ENCODE measurements at places on chromosomes 3 and 15.

DNA sequence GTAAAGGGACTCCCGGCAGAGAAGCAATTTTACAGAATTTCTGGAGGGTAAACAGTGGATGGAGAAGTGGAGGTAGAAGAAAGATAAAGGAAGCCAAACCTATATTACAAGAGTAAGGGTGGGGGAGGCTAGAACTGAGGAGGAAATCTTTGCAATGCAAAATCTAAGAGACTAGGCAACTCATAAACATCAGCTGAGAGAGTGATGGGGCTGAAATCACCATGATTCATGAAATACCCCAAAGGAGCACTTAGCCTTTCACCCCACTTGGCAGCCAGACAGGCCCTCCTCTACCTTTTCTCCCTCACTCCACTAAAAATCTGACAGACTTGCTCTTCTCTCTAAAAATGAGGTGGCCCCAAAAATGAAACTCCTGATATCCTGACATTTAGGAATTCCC is 19.5 kb upstream of the ZBTB38 start:
- no peak for DNase-seq

DNA sequence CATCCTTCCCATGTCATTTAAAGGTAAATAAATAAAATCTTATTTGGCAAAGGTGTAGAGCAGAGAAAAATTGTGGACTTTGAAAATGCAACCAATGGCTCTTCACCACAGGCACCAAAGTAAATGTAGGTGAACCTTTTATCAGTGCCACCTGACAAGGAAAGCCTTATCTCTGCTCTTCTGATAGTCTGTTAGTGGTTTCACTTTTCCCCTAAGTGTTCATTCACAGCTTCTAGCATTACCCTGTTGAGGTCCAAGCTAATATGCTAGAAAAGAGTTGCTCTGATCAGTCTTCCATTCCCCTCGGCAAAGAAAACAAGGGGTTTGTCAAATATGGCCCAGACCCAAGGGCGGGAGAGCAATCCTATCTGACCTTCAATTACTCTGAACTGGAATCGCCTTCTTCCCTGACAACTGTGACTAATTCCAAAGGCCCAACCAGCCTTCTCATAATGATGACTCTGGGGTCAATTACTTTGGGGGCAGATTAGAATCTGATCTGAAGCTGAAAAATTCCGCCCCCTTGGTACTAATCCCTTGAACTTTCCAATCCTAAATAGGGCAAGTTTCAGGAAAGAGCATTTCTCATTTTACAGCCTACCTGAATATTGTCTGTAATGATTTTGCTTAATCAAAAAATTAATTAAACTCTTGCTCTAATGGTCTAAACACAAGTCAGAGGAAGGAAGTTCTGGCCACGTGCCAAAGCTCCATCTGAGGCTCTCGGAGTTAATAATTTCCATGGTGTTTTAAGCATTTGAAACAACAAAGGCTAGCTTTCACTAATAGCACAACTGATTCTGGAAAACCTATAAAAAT is 52.4 kb downstream of the SETMAR start:
- DNase-seq = no peak

- DNase-seq = no peak
Measured at GRCh38 chr15:101126618-101127505, 125.0 kb downstream of the CHSY1 start.

- DNase-seq = no peak
Measured at GRCh38 chr3:58009749-58010535, 1.7 kb downstream of the FLNB start.

GRCh38 chr3:196631682-196632045 is 7.8 kb upstream of the NRROS start:
- no peak for DNase-seq

GRCh38 chr3:33173103-33173502 is 45.5 kb downstream of the SUSD5 start:
- DNase-seq = no peak

GRCh38 chr15:95016511-95017229 is 785.3 kb downstream of the MCTP2 start:
- no peak for DNase-seq

DNA sequence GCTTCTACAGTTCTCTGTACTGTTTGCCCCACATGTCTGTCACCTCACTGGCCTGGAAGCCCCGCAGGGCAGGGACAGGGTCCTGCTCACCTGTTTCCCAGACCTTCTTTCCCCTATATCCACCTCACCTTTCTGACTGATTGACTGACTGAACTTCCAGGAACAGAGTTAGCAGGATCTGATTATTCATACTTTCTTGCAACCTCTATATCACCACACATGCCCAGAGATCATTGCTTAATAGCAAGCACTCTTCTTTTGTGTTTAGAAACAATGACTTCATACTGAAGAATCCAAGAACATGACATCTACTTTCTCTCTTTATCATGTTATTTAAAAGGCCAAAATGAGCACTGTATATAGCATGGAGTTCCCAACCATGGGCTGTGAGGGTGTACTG is 18.0 kb upstream of the CLEC3B start:
- no peak for DNase-seq

GRCh38 chr3:37502621-37503020 is 328.2 kb upstream of the LRRFIP2 start:
- no peak for DNase-seq

- DNase-seq = no peak
Measured at GRCh38 chr3:134754768-134755559, 40.1 kb upstream of the EPHB1 start.

- DNase-seq = no peak
Measured at GRCh38 chr3:69669070-69669469, 70.2 kb upstream of the MITF start.

DNA sequence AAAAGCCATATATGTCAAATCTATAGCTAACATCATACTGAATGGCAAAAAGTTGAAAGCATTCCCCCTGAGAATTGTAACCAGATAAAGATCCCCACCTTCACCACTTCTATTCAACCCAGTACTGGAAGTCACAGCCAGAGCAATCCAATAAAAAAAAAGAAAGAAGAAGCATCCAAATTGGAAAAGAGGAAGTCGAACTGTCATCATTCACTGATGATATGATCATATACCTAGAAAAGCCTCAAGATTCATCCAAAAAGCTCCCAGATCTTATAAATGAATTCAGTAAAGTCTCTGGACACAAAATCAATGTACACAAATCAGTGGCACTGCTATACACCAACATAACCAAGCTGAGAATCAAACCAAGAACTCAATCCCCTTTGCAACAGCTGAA is 97.4 kb downstream of the CBLB start:
- DNase-seq = no peak

GRCh38 chr15:44186705-44187104 is 8.4 kb downstream of the FRMD5 start:
- DNase-seq = no peak

DNA sequence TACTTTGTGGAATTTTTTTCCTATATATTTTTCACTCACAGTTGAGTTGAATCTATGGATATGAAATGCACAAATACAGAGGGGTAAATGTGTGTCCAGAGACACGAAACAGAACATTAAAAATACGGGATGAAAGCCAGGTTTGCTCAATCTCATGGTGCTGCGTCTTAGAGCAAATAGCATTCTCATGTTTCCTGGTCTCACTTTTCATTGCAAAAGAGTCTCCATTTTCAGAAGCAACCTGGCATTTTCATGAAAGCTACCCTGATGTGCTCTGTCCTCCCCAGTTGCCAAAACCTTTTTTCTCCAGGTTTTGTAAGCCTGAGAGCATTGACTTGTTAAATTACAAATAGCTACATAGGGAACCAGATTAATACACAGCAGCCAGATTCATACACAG is 49.5 kb upstream of the MBNL1 start:
- DNase-seq = no peak

GRCh38 chr15:101167753-101168462 is 83.9 kb downstream of the CHSY1 start:
- DNase-seq = peak; percentile 30

GRCh38 chr3:149055575-149055974 is 30.8 kb downstream of the HLTF start:
- DNase-seq = no peak

DNA sequence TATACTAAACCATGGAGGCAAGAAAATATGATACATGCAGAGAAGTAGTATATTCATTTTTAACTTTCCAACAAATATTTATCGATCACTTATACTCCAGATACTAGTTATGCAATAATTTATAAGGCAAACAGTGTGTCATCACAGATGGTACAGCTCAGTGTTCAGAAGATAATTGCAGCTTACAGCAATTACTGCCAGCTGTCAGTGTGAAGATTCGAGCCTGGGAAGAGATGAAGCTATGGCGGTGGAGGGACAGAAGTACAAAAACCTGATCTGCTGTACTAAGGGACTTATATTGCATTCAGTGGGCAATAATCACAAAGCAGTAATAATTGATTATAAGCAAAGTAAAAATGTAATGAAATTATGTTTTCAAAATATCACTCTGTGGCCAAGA is 170.6 kb upstream of the EPHA3 start:
- no peak for DNase-seq

- no peak for DNase-seq
Measured at GRCh38 chr15:48469681-48470080, 138.5 kb downstream of the DUT start.

GRCh38 chr3:128881576-128881975 is 2.2 kb downstream of the ACAD9 start:
- no peak for DNase-seq

DNA sequence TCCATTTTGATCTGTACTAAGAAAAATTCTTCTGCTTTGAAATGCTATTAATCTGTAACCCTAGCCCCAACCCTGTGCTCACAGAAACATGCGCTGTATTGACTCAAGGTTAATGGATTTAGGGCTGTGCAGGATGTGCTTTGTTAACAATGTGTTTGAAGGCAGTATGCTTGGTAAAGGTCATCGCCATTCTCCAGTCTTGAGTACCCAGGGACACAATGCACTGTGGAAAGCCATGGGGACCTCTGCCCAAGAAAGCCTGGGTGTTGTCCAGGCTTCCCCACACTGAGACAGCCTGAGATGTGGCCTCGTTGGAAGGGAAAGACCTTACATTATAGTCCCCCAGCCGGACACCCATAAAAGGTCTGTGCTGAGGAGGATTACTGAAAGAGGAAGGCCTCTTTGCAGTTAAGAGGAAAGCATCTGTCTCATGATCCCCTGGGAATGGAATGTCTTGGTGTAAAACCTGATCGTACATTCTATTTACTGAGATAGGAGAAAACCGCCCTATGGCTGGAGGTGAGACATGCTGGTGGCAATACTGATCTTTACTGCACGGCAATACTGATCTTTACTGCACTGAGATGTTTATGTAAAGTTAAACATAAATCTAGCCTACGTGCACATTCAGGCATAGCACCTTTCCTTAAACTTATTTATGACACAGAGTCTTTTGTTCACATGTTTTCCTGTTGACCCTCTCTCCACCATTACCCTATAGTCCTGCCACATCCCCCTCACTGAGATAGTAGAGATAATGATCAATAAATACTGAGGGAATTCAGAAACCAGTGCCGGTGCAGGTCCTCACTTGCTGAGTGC is 6.3 kb downstream of the PIGZ start:
- no peak for DNase-seq

DNA sequence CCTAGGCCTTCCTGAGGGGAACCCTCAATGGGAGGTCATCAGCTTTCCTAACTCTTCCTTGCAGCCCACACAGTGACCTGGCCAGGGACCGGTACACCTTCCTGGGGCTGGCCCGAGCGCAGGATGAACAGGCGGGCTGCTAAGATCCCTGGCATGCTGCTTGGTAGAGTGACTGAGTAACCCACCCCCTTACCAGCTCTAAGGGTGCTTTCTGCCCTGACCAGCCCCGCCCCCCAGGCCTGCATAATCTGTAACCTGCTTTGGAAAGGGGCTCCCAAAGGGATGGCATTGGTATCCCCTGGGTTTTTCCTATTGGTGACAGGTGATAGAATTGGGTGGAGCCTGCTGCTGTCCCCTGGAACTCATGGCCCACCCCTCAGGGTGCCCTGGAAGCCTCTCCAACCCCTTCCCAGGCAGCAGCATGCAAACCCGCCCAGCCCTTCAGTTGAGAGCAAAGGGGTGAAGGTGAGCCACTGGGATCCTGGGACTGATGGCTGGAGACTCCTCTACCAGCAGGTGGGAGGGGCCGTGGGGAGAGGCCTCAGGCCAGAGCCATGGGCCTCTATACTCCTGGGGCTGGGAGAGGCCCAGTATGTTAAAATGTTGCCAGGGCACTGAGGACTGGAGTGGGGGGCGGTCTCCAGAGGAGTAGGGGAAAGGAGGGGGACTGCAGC is 11.1 kb upstream of the KIF7 start:
- DNase-seq = no peak

GRCh38 chr3:22745321-22745720 is 457.8 kb upstream of the UBE2E2 start:
- no peak for DNase-seq
